ENCODE measurements at places on chromosomes 1 and 21. TPM values are rescaled to one million over a fixed set of nuclear protein-coding genes. Genes with fewer than 3 reads are reported as not detected.

GABRD gene
- not detected for total RNA-seq

TMIGD3 gene
- not detected for total RNA-seq

ZNF692 gene
- 14.3 TPM for total RNA-seq

NT5C1A gene
- not detected for total RNA-seq

OR2AK2 gene
- not detected for total RNA-seq

RNU1-2 gene
- total RNA-seq = under 0.01 TPM

ST6GALNAC5 gene
- total RNA-seq = 3.8 TPM

AURKAIP1 gene
- 101 TPM for total RNA-seq

ENO1 gene
- total RNA-seq = 925 TPM

DOP1B gene
- 1.1 TPM for total RNA-seq

C1orf53 gene
- total RNA-seq = 14.1 TPM

LDLRAD1 gene
- total RNA-seq = not detected

RGS5 gene
- total RNA-seq = 13.4 TPM

USH2A gene
- total RNA-seq = not detected

PODN gene
- 92.3 TPM for total RNA-seq

C8B gene
- total RNA-seq = not detected

RORC gene
- not detected for total RNA-seq

KCNC4 gene
- total RNA-seq = 2.3 TPM

CELA2B gene
- total RNA-seq = not detected

AXDND1 gene
- not detected for total RNA-seq

AGO3 gene
- 8.2 TPM for total RNA-seq
